Brain microvascular endothelial cell (primary cell): ENCODE measurements at places on chromosomes 16 and 17.

DNA sequence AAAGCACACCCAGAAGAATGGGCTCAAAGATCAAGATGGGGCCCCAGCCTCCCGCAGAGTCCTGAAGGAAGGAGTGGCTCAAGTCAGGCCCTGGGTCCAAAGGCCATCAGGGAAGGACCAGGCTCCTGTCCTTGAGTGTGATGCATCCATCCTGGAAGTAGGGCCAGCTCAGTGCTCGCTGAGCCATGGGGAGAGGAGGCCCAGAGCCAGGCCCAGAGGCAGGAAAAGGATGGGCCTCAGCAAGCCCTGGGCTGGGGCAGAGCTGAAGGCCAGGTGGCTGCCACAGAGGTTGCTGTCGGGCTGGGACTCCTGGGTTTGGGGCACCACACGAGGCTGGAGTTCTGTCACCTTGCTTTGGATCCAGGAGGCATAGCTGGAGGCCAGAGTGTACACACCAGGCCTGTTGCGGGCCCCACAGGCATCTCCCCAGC is 3.7 kb downstream of the PRSS8 start:
- no peak for DNase-seq

DNA sequence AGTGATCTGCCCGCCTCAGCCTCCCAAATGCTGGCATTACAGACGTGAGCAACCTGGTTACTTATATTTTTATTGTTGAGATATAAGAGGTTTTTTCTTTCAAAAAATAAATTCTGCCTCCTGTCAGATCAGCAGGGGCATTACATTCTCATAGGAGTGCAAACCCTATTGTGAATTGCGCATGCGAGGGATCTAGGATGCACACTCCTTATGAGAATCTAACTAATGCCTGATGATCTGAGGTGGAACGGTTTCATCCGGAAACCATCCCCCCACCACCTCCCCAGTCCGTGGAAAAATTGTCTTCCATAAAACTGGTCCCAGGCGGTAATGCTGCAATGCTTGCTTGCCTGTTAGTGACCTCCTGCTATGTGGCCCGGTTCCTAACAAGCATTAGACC is 7.5 kb upstream of the CNEP1R1 start:
- DNase-seq, result no peak

- peak; percentile 86 for DNase-seq
Measured at GRCh38 chr16:70800781-70801480, at the start of gene VAC14. Gene VAC14 (minus strand): TSS chr16:70801158. CDS start chr16:70800900, 258 bp downstream.

- no peak for DNase-seq
Measured at GRCh38 chr17:43983515-43984411, 20.7 kb upstream of the NAGS start.

- peak; percentile 9 for DNase-seq
Measured at GRCh38 chr17:59074494-59074893, 32.2 kb downstream of the TRIM37 start.

DNA sequence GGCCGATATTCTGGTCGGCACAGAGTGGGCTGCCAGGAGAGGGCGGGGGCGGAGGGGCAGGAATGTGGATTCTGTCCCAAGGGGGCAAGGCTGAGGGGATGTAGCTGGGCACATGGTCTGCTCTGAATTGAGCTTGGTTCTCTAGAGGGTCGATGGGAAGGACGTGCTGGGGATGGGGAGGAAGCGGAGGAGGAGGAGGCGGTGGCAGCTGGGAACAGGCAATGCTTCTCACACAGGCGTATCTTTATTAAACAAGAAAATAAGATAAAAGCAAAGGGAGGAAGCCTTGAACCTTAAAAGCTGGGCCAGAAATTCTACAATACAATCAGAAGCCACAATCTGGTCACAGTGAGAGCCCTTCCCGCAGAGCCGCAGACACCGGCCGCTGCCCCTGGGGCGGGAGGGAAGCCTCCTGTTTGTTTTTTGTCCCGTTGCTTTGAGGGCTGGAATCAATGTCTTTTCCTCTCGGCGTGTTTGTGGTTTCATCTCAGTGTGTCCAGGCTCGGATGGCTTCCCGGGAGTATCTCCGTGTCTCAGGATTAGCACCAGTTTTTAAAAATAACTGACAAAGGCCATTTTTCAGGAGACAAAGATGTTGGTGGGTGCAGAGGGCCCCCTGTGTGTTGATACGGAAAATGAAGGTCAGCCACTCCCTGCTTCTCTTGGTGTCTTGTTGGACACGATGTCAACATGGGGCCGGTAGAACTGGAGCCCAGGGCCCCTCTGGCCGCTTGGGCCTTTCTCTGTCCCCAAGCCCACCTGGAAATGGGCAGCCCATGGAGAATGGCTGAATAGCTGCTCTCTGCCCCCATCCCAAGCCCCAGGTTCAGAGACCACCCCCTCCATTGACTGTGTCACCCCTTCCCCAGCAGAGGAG is 12.3 kb upstream of the SLC7A5 start:
- DNase-seq, result no peak

GRCh38 chr17:67067571-67068482 is 23.5 kb downstream of the CACNG1 start:
- DNase-seq, result no peak

- DNase-seq, result no peak
Measured at GRCh38 chr16:81505011-81505661, 60.5 kb downstream of the CMIP start.

GRCh38 chr17:56913353-56913866 is 439 bp downstream of the TRIM25 start:
- DNase-seq, result no peak

DNA sequence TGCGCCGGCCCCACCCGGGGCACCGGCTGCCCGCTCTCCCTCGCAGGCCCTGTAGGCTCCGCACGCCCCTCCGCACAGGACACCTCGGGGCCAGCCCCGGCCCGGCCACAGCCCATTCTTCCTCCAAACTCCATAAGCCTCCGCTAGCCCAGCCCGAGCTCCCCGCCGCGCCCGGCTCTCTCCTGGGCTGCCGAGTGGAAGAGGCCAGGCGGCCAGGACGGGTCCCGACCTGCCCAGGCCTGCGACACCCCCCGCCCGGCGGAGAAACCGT is 397 bp downstream of the NCOR1 start:
- no peak for DNase-seq

DNA sequence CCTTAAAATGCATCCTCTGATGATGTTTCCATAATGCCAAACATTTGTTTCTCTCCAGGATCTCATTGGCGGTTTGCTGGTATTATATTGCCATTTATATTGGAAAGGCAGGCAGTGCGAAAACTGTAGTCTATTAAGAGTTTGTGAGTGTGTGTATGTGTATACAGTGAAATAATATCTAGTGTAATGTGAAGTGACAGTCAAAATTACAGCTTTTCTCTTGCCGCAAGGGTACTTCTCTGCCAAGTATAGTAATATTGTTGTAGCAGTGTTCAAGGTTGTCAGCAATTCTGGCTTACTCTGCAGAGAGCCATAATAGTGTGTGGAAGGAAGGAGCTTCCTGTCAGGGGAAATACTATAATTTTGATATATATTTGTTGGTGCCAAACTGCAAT is 178.6 kb downstream of the WWOX start:
- no peak for DNase-seq

GRCh38 chr17:78781104-78781892 is 775 bp downstream of the CYTH1 start:
- no peak for DNase-seq

DNA sequence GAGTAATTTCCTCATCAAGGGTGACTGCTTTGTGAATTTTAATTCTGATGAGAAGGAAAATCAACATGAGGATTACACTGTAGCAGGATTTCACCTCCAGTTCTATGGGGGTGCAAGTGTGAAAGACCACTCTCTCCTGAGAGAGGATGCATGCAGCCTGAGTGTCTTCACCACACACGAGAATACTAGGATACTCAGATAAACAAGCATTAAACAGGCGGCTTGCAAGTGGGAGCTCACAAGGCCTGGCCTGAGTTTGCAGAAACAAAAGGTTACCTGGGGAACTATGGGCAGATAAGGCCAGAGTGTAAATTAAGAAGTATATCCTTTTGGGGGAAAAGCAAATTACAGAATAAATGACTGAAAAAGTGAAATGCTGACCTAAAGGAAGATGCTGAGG is 46.6 kb downstream of the MYH10 start:
- no peak for DNase-seq

- no peak for DNase-seq
Measured at GRCh38 chr17:77208856-77209255, 68.1 kb downstream of the SEC14L1 start.

DNA sequence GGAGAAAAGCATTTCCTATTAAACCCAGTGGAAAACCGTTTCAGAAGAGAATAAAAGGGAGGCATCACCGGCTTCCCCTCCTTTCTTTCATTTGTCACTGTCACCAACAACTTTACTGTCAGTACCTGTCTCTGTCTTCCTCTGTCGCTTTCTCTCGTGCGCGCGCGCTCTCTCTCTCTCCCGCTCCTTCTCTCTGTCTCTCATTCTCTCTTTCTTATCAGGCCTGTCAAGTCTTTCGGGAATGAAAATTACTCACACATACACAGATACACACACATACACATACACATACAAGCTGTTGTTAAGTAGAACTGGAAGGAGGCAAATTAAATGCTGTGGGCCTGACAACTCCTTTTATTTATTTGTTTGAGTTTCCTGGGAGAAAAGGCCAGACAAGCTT is 17.6 kb downstream of the MYOCD start:
- DNase-seq, result no peak

- DNase-seq, result no peak
Measured at GRCh38 chr17:34173241-34173640, 81.8 kb upstream of the CCL2 start.

DNA sequence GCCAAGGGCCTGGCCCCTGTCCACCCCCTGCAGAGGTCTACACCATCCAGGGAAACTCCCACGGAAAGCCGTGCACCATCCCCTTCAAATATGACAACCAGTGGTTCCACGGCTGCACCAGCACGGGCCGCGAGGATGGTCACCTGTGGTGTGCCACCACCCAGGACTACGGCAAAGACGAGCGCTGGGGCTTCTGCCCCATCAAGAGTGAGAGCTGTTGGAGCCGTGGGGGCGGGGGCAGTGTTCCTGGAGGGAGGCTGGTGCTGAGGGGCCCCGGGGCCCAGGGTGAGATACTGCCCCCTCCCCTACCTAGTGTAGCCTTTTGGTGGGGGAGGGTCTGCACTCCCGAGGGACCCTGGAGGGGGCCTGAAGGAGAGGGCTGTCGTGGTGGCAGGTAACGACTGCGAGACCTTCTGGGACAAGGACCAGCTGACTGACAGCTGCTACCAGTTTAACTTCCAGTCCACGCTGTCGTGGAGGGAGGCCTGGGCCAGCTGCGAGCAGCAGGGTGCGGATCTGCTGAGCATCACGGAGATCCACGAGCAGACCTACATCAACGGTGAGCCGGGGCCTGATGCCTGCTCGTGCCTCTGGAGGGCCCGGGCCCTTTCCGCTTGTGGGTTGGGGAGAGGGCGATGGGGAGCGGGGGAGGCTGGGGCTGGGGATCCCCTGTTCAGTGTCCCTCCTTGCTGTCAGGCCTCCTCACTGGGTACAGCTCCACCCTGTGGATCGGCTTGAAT is 38.8 kb downstream of the MRC2 start:
- no peak for DNase-seq

DNA sequence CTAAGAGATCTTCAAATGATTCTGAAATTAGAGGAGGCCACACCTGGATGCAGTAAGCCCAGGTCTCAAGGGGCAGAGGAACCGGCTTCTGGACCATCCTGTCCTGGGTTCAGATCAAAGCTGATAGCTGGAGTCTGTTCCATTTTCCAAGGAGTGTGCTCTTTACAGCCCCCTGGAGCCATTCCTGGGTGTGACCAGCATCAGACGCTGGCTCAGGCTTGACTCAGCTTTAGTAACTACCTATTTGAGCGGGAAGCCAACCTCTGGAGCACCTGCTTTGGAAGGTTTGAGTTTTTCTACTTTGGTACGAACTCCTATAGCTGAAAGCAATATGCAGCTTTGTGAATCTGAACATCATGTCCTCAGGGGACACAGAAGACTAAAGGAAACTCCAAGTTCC is 12.9 kb upstream of the BBS2 start:
- DNase-seq, result no peak

DNA sequence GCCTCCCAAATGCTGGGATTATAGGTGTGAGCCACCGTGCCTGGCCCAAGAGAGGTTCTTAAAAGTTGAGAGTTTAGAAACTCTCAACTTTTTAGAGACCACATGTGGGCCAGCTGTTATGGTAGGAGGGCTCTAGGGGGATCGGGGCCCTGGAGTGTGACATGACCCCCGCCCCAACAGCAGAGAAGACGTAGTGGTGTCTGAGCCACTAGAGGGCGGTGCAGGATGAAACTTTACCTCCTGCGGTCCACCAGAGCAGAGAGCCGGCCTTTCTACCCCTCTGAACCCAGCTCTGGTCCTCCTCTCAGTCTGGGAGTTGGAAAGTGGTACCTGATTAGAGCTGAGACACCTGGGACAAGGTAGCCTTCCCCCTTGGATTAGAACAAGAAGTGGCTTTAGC is 7.4 kb downstream of the CDK5RAP3 start:
- peak; percentile 31 for DNase-seq

GRCh38 chr16:87809150-87809902 is 43.5 kb upstream of the KLHDC4 start:
- no peak for DNase-seq
